ENCODE measurements at places on chromosomes 11 and 22.

DNA sequence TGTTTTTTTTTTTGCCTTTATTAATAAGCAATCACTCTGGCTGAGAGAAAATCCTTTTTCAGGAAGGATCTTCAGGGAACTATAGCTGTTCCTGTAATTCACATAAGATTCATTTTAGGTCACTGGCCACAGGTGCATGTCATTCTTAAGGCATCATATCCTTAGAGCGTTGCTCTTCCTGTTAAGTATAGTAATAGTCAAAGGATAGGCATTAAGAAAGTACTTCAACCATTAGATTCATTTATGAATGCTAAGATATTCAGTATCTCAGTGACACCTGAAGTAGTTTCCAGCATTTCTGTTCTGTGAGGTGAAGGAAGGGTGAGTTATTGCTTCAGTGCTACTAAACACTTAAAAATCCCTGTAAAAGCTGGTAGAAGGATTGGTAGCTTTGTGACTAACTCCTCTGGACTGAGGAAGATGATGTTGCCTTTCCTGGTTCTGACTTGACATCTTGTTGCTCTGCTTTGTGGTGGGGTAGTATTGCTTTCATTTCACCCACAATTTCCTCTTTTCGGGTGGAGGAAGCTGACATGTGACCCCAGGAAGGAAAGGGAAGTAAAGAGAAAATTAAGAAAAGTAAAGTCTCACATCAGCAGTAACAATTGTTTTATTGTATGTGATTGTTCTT is 34.7 kb downstream of the RNF169 start:
- no peak for DNase-seq

DNA sequence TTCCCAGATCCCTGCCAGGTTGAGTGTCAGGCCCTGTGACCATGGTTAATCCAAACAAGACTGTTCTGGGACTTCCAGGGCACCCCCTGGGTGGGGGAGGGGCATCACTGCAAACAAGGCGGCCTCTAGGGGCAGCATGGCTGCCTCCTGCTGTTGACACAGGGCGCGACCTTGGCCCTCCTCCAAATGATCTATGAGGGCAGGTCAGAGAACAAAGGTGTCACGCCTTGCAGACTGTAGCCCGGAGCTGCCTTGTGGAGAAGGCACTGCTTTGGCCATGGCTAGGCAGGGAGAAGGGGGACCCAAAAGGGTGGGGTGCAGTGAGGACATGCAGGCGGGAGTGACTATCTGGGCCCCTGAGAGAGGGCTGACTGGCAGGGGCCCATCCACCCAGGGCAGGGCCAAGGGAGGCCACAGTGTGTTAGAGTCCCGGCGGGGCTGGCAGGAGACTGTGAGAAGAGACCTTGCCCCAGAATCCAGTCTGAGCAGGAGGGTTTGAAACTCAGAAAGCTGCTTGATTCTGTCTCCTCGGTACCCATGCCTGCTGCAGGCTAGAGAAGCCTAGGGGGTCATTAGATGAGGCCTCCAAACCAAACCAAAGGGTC is 35.6 kb downstream of the KCNC1 start:
- peak; percentile 56 for DNase-seq

DNA sequence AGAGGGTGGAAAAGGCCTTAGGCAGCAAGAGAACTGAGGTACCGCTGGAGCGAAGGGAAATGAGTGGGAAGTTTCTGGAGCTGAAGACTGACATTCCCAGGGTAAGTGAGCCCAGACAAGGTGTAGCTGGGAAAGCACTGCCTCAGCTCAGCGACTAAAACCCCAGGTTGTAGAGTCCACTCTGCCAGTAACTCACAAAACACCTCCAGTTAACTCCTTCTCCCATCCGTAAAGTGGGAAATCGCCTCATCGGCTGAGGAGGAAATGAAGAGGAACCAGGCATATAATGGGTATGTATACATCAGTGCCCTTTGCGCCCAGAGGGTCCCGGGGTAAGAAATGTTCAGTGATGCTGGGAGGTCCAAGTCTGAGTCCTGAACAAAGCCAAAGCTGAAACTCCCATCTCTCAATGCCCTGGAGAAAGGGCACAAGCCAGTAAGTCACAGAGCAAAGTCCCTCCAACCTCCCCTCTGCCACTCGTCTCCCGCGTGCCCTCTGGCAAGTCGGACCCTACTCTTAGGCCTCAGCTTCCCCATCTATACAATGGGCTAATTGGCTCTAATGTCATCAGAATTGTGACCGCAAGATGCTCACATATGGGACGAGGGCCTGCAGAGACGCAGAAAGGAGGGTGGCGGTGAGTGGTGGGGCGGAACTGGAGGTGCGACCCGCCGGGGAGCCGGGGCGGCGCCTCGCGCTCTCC is 588 bp downstream of the VPS37C start:
- no peak for DNase-seq

- DNase-seq = no peak
Measured at GRCh38 chr22:32073823-32074380, 30.8 kb downstream of the SLC5A1 start.

DNA sequence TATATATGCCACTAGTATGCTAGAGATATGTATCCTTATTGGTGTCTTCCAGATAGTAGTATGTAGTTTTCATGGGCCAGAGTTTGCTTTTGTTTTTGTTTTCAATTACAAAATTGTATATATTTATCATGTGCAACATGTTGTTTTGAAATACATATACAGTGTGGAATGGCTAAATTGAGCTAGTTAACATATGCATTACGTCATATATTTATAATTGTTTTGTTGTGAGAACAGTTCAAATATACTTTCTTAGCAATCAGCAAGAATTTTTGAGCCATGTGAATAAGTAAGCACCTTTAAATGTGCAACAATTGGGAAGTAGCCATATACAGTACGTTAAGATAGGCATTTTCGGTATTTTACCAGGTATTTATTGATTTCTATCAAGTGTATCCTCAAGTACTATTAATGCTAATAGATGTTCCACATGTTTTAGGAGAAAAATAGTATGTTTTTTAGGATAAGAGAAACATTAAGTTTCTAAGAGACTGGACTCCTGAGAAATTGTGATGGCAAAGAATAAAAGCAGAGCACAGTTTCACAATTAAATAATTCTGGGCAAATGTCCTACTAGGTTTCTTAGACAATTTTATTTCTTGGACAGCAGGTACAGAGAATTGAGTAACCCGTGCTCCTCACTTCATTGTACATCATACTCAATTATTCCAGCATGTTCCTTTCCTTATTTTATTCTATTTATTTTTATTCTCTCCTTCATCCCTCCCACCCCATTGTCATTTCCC is 60.5 kb upstream of the SLC5A12 start:
- no peak for DNase-seq

DNA sequence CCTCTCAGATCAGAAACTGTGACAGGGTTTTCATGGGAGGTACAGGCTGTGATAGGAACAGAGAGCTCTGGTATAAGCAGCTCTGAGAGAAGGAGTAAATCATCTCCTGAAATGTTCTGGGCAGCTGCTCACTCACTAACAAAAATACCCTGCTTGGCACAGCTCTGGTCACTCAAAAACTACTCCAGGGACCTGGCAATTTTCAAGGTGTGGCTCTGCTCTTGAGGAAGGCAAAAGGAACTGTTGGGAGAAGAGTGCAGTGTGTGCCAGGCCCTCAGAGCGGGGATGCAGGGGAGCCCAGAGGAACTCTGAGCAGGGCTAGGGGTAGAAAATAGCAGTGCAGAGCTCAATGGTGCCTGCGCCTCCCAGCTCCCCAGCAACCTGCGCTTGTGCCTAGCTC is 180.5 kb upstream of the ZBED5 start:
- no peak for DNase-seq

DNA sequence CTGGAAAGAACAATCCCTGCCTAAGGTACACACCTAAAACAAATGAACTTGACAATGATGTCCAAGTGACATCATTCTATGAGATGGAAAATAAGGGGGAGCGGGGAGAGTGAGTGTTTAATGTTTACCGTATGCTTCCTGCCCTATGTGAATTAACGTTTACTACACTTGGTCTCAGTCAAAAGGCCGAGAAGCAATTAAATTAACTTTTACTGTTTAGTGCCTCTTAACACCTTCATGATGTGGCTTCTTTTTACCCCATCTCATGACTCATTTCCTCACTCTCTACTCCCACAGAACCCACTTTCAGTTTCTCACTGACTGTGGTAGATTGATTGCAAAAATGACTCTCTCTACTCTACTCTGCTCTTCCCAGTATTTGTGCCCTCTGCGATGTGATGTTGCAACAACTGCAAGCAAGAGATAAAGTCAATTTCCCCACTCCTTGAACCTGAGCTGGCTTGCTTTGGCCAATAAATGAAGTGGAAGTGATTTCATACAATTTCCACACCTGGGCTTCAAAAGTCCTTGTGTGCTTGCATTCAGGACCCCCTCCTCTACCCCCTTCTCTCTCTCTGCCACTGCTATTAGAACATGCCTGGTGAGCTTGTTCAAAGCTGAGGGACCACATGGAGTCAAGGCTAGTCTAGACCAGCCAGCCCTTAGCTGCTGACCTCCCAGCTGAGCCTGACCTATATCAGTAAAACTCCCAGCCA is 11.6 kb upstream of the ALKBH3 start:
- DNase-seq = peak; percentile 88

DNA sequence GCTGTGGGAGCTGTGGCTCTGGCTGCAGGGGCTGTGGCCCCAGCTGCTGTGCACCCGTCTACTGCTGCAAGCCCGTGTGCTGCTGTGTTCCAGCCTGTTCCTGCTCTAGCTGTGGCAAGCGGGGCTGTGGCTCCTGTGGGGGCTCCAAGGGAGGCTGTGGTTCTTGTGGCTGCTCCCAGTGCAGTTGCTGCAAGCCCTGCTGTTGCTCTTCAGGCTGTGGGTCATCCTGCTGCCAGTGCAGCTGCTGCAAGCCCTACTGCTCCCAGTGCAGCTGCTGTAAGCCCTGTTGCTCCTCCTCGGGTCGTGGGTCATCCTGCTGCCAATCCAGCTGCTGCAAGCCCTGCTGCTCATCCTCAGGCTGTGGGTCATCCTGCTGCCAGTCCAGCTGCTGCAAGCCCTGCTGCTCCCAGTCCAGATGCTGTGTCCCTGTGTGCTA is 514 bp downstream of the KRTAP5-9 start:
- no peak for DNase-seq

DNA sequence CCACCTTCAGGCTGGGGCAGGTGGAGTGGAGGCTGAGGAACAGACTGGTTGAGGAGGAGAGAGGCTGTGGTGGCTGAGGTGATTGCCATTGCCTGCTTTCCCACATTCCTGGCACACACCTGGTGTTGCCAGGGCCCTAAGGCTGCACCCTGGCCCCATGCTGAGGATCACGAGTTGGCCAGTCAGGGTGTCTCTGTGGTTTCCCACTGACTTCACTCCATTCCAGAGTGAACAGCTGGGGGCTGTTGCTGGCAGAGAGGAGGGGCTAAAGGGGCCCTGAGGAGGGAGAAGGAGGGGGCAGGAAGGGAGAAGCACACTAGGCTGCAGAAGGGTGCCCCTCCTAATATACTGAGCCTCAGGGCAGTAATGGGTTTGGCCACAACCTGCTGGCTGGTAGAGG is 1.8 kb downstream of the TMEM86A start:
- no peak for DNase-seq

- DNase-seq = no peak
Measured at GRCh38 chr22:30297991-30298701, 8.8 kb upstream of the CASTOR1 start.

- peak; percentile 73 for DNase-seq
Measured at GRCh38 chr22:35921777-35922176, 106.8 kb downstream of the RBFOX2 start.

- no peak for DNase-seq
Measured at GRCh38 chr11:29135504-29135903, 881.3 kb downstream of the KCNA4 start.

DNA sequence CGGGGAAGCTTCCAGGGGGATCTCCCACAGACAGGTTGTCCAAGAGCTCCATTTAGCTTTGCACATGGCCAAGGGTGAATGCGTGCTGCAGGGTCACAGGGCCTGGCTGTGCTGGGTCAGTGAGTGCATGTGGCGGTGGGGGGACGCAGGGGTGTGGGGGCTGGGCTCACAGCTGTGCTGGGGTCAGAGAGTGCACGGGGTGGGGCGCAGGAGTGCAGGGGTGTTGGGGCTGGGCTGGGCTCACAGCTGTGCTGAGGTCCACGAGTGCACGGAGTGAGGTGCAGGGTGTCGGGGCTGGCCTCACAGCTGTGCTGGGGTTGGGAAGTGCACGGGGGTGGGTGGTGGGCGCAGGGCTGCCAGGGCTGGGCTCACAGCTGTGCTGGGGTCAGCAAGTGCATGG is 557.7 kb downstream of the BRD1 start:
- no peak for DNase-seq

DNA sequence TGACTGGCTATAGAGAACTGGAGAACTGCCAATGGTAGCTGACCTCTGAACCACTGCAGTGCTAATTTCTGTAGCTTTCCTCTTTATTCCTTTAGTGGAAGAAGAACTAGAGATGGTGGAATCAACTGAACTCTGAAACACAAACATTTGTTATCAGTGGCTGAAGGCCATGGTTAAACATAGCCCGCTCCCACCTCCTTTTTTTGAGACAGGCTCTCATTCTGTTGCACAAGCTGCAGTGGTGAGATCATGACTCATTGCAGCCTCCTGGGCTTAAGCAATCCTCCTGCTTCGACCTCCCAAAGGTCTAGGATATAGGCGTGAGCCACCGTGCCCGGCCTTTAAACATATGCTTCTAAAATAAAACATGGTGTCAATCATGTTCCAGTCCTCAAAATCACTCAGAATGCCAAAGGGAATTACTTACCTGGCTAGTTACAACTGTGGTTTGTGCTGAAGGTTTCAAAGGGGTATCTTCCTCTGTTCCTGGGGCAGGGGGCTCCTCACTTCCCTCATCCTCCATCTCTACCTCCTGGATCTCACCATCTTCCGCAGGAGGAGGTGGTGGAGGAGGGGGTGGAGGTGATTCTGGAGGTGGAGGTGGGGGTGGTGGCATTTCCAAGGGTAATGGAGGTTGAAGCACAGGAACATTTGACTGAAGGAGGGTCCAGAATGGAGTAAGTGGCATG is 9.0 kb upstream of the AGBL2 start:
- no peak for DNase-seq
